SK-N-MC (cell line): ENCODE measurements at places on chromosomes 11 and 22.

GRCh38 chr11:116774661-116775060 lies 1.9 kb upstream of the BUD13 start:
- no peak for DNase-seq

DNA sequence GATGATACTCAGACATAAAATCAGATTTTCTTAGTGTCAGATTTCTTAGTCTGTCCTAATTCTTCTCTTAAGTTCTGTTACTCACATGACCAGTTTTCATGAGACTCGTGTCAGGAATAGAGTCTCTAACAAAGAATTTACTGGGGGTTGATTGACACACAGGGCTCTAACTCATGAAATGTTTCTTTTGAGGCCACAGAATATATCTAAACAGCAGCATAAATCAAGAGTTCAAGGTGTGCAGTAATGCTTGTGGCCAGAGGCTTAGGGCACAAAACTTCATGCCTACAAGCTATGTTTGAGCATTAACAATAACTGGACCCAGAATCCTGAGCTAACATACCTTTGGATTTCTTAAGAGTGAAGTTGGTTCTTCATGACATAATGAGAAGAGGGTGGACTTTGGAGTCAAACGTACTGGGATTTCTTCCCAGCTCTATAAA lies 237.2 kb downstream of the DDX10 start:
- no peak for DNase-seq

GRCh38 chr11:85752890-85753581 lies 57.9 kb downstream of the SYTL2 start:
- peak; percentile 51 for DNase-seq

- no peak for DNase-seq
Observed at GRCh38 chr11:2848497-2848896, 37.1 kb downstream of the CDKN1C start.

DNA sequence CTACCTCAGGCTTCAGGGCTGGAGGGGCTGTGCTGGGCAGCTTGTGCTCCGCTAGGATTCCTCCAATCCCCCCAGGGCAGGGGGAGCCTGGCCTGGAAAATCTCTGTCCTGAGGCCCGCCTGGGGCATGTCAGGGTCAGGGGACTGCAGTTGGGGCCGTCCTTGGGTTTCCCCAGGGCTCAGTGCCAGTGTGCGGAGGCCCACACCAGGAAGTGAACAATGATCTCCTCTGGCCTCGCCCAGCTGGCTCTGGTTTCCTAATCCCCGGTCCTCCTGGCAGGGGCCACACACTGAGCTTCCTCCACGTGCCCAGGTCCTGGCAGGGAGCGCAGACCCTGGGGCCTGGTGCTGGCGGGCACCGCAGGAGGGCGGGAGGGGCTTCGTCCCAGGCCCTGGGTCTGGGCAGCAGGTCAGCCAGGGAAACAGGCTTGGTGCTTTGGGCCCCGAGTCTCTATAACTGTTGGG lies 1.4 kb upstream of the MUC2 start:
- no peak for DNase-seq

DNA sequence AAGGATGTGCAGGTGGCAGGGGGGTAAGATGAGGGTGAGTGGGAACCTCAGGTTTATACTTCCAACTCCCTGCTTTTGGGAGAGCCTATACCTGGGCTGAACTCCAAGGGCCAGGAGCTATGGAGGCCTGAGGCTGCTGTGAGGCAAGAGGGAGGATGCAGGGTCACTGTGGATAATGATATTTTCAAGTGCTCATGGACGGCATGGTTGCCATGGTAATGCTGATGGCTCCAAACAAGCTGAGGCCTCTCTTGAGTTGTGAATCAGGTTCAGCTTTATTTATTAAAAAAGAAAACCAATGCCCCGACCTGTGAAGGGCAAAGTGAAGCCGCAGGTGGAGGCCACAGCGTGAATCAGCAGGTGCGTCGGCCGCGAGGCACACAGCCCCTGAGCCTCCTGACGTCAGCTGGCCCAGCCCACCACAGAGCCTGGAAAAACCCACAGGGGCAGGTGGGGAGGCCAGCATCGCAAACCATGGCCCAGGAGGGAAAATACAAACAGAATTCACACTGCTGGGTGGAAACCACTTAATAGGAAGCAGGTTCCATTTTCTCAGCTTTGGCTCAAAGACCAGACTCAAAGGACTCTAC lies 17.4 kb upstream of the CREB3L1 start:
- DNase-seq, result no peak

- no peak for DNase-seq
Observed at GRCh38 chr11:2400762-2401435, 349 bp downstream of the TSSC4 start.

DNA sequence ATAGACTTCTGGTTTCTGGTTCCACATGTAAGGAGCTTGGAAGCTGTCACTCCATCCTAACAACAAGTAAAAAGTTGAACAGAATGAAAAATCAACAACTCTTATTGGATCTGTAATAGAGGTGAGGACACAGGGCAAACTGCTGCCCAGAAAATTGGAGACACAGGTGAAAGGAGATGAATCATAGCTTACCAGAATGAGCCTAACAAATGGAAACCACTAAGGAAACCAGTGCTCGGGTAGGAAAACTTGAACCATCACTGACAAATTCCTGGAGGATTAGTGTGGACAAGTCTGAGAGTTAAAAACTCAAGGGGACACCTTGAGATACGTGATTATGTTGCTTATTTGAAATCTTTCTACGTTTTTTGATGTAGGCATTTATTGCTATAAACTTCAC lies 52.1 kb downstream of the GDPD4 start:
- no peak for DNase-seq

DNA sequence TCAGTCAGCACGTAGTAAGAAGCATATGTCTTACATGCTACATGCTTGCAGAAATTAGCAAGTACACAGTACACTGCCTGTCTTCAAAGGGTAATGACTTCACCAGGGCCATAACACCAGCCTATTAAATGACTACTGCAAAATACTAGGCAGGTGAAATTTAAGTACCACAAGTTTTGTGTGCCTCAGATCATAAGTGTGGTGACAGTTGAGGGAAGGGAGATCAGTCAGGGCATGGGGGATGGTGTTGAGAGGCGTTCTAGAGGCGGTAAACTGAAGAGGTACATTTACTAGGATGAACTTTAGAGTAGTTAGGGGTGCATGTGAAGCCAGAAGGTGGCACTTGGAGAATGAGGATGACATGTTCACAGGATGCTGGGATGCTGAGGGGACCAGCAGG lies 22.0 kb downstream of the AMOTL1 start:
- no peak for DNase-seq

DNA sequence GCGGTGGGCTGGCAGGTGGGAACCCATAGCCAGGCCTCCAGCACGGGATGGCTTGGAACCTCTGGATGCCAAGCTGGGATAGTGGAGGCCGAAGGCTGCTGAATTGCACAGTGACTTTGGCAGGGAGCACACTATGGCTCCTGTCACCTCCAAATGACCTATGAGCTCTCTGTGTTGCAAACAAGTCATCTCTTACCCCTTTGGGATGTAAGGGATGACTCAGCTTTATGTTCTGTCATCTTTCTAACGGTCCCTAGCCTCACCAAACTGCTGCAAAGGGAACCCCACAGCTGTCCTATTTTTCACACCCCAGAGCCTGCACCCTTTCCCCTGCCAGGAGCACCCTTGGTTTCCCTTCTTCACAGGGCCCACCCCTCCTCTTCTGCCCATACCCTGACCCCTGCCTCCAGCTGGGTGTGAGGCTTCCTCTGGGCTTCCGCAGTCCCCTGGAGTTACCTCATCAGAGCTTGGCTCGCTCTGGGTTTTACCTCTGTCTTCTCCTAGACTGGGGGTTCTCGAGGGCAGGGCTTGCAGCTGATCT lies 2.7 kb upstream of the SCUBE1 start:
- no peak for DNase-seq

DNA sequence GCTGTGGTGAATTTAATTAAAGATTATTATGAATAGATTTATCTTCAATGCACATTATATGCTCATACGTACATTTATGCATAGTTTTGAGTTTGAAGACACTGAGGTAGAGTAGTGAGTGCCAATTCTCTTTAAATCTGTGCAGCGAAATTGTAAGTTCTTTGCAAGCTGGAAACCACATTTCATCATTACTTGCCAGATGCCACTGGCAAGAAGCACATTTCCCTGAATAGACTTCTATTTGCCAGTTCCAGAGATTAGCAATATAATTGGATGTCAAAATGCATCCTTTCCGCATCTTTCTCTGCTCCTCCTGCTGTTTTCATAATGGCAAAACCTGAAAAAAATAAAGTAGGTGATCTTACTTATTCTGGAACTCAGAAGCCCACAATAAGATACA lies 448.0 kb downstream of the LUZP2 start:
- DNase-seq, result no peak

GRCh38 chr11:69841859-69842698 lies 22.9 kb upstream of the FGF3 start:
- no peak for DNase-seq

- DNase-seq, result no peak
Observed at GRCh38 chr11:124900464-124900863, 2.8 kb upstream of the ROBO4 start.

DNA sequence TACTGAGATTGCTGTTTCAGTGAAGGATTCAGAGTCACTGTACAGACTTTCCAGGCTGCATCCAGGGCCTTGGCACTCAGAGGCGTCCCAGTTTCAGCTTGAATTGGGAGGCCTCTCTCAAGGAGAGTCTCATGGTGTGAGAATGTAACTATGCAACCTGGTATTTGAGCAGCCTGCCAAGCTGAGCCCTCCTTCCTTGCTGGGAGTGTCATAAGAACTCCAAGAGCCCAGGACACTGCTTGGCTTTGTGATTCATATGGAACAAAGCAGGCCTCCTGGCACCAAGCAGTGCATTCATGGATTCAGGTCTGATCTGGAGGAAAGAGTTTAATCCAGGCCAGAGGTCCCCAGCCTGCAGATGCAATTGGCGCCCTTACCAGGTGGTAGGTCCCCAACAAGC lies 171.7 kb downstream of the DBX1 start:
- no peak for DNase-seq

GRCh38 chr11:75631086-75631730 lies 37.6 kb downstream of the MAP6 start:
- no peak for DNase-seq

DNA sequence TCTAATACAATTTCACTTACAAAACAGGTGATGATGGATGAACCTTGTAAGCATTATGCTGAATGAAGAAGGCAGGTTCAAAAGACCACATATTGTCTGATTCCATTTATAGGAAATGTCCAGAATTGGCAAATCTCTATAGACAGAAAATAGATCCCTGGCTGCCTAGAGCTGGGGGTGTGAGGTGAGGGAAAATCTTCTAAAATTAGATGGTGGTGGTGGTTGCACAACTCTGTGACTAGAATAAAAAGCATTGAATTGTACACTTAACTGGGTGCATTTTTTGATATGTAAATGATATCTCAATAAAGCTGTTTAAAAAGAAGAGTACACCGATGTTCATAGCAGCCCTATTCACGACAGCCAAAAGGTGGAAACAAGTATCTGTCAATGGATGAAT lies 16.7 kb upstream of the CRY2 start:
- no peak for DNase-seq

GRCh38 chr11:35138943-35139721 lies at the start of gene CD44:
Gene CD44 (plus strand): TSS chr11:35139171. CDS start chr11:35139304, 133 bp downstream.
- DNase-seq, result no peak

- DNase-seq, result no peak
Observed at GRCh38 chr11:58345204-58345603, 13.7 kb downstream of the OR5B17 start.

DNA sequence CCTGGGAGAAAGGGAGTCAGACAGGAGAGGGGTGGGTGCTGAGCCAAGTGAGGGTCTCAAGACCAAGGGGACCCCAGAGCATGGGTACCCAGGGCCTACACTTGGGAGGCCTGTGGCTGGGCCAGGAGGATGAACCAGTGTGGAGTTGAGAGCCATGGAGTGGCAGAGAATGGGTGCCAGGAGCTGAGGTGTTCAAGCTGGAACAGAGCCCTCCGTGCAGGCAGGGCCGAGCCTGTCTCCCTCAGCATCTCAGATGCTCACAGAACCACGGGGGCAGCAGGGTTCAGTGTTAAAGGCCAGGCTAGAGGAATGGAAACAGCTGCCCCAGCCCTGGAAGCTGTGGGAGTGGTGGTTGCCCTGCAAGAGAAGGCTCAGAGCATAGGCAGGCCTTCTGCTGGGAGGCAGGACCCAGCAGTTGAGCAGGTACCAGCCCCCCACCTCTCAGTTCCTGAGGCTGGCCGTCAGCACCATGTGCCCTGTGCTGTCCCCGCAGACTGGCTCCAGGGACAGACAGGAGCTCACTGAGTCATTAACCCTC lies 32.3 kb downstream of the RSPH14 start:
- DNase-seq, result no peak

- no peak for DNase-seq
Observed at GRCh38 chr11:117794772-117795629, 2.0 kb downstream of the DSCAML1 start.

- no peak for DNase-seq
Observed at GRCh38 chr11:132254906-132255305, 884.5 kb downstream of the NTM start.

DNA sequence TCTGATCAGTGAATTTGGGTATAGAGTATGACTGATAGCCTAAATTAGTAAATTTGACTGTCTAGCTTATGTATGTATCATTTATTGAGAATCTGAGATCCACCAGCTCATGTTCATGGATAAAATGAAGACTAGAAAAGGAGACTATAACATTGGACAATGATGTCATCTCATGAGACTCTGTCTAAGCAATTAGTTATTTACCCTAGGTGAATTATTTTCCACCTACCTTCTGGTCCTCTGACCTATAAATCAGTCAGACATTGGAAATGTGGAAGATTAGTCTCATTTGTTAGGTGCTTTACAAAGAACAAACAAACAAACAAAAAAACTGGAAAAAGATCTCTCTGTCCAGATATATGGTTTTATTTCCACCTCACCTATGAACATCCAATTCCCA lies 38.7 kb upstream of the CALCA start:
- DNase-seq, result no peak

DNA sequence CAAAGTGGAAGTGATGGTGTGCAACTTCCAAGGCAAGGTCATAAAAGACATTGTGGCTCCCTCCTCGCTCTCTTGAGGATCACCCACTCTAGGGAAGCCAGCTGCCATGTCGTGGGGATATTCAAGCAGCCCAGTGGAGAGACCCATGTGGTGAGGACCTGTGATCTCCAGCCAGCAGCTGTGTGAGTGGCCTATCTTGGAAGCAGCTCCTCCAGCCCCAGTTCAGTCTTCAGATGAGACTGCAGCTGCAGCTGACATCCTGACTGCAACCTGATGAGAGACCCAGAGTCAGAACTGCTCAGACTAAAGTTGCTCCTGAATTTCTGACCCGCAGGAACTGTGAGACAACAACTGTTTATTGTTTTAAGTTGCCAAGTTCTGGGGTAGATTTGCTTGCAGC lies 86.4 kb upstream of the GRK3 start:
- no peak for DNase-seq
